ENCODE measurements at places on chromosomes 6 and 20. TPM values are rescaled to one million over a fixed set of nuclear protein-coding genes. Genes with fewer than 3 reads are reported as not detected.

Gene TM9SF4
- polyA plus RNA-seq = 23.3 TPM

Gene PRELID3B
- 146 TPM for polyA plus RNA-seq

Gene SEC63
- 83.2 TPM for polyA plus RNA-seq

Gene FRK
- polyA plus RNA-seq = 0.70 TPM

Gene CST2
- polyA plus RNA-seq = not detected

Gene RAMACL
- polyA plus RNA-seq = not detected

Gene SAMD10
- 19.5 TPM for polyA plus RNA-seq

Gene HMGCLL1
- polyA plus RNA-seq = not detected

Gene EPB41L1
- polyA plus RNA-seq = 0.76 TPM

Gene PPARD
- polyA plus RNA-seq = 8.3 TPM

Gene POLR1H
- polyA plus RNA-seq = 118 TPM

Gene COL11A2
- polyA plus RNA-seq = 0.15 TPM

Gene ARG1
- polyA plus RNA-seq = not detected

Gene MTO1
- 53.6 TPM for polyA plus RNA-seq

Gene TCF21
- polyA plus RNA-seq = not detected

Gene SLC16A10
- 8.5 TPM for polyA plus RNA-seq

Gene CNR1
- polyA plus RNA-seq = 6.1 TPM

Gene NKAPL
- polyA plus RNA-seq = 0.23 TPM

Gene RBM24
- 0.09 TPM for polyA plus RNA-seq

Gene CLVS2
- not detected for polyA plus RNA-seq

Gene ANKRD6
- polyA plus RNA-seq = 0.24 TPM

Gene RAB5IF
- 256 TPM for polyA plus RNA-seq

Gene ATXN1
- polyA plus RNA-seq = 16.2 TPM

Gene ASIP
- polyA plus RNA-seq = not detected

Gene C4A
- 0.88 TPM for polyA plus RNA-seq

Gene WFDC2
- polyA plus RNA-seq = not detected
